ENCODE measurements at places on chromosomes 3 and 15.

DNA sequence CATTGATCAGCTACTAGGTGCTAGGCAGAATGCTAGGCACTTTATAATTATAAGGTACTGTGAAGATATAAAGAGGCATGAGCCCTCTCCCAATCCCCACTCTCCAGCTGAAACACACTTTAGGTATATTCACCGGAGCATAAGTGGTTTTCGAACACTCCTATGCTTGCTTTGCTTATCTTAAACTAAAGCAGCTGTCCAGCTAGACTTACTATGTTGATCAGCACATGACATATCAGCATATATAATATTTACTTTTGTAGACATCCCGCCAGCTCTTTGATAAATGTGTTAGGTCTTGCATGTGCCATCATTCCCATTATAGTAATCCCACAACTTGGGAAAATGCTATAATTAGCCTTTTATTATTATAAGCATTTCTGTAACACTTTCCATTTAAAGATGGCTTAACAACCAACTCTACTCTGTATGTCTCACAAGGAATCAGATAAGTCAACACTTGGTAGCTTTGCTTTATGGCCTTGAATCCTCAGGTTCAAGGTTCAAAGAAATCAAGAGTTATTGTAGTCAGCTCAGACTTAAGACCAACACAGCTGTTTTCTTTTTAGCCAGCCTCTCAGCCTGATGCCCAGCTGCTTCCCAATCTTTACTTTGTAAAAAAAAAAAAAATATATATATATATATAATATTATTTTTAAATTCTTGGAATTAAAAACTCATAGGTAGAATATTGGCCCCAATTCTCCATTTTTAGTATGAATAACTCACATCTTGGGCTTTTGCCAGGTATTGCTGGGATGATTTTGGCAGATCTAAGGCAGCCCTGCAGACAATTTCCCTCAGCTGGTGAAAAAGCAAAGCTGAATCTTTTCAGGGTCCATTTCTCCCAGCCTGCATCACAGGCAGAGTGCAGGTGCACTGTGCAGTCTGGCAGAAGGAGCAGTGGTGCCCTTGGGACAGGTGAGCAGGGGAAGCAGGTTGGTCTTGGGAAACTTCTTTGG lies 104.2 kb downstream of the THRB start:
- DNase-seq: no peak

- DNase-seq: no peak
Observed at GRCh38 chr15:31274496-31275330, 51.9 kb upstream of the KLF13 start.

GRCh38 chr15:63990454-63990853 lies 55.8 kb downstream of the DAPK2 start:
- DNase-seq: no peak

- DNase-seq: no peak
Observed at GRCh38 chr3:24523988-24524727, 29.5 kb upstream of the THRB start.

DNA sequence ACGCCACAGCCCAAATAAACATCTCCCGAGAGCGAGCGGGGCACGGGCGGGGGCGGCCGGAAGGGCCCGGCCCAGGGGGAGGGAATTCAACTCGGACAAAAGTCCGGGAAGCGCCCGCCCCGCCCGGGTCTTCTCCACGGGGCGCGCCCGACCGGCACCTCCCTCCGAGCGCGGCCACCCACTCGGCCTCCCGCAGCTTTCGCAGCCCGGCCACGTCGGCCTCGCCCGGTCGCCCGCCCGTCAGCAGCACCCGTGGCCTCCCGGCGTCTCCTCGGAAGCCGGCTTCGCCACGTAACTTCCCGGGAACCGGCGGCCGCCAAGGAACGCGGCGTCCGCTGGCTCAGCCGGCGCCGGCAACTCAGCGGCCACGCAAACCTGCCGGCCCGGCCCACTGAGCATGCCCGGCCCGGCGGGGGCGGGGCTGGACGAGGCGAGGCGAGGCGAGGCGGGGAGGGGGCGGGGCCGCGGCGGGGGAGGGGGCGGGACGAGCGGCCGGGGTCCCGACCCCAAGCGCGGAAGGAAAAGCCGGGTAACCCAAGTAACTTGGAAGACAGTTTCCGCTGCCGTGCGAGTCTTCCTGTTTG lies at the start of gene TJP1:
TSS of gene TJP1 (minus strand) at position 369 of the 584 bp plus-strand sequence. CDS start 440 bp downstream, outside the sequence.
- DNase-seq: no peak

DNA sequence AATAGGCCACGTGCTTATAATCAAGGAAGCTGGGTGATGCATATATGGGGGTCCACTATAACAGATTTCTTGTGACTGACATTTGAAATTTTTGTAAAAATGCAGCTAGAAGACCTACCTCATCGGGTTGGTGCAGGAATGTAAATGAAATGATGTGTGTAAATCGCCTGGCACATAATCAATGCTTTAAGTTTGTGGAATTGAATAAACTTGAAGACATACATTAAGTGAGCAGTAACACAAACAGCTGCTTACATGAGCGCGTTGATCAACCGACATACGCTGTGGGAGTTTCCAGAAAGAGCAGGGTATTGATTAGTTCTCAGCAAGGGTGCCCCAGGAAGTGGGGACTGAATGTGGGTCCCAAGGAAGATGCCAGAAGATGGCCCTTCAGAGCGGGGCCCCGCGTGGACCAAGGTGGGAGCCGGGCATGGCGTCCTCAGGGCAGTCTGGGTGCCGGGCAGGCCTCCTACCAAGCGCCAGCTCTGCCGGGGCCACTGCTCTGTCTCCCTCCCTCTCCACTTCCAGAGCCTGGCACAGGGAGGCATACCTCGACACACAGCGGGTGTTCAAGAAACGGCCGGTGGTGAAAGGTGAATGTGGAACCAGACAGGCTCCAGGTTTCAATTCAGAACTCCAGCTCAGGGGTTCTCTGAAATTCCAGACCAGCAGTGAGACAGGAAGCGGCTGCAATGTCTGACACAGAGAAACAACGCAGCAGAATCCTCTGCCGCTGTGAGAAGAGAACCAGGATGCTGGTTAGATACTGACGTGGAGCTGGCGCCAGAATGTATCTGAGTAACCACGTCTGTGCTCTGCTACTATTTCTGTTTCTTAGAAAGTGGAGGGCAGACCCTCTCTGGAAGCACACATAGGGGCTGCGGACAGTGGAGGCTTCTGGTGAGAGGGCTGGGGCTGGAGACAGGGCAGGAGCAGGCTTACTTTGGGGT lies 12.6 kb downstream of the BFSP2 start:
- DNase-seq: no peak

- DNase-seq: no peak
Observed at GRCh38 chr3:111392894-111393398, 149.1 kb upstream of the CD96 start.

- DNase-seq: no peak
Observed at GRCh38 chr3:67858492-67858891, 204.1 kb upstream of the SUCLG2 start.

GRCh38 chr3:176971613-176972174 lies 225.6 kb downstream of the TBL1XR1 start:
- DNase-seq: no peak

- DNase-seq: no peak
Observed at GRCh38 chr3:73098873-73099272, 37.4 kb downstream of the EBLN2 start.

GRCh38 chr15:98609144-98609852 lies 39.0 kb upstream of the IGF1R start:
- DNase-seq: no peak

DNA sequence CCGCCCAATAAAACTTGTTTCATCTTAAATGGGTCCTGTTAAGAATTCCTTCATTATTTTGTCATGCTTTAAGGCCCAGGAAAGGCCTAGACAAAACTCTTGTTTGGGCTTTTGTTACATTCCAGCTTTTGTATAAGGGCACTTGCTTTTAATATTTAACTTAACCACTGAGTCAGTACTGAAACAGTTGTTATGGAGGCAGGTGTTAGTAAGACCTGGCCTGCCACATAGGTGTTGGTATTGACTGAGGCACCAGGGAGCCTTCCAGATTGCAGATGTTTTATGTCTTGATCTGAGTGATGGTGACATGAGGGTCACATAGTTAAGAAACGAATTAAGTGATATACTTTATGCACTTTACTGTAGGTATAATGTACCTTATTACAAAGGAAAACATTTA lies 274.9 kb upstream of the TGFBR2 start:
- no peak for DNase-seq

DNA sequence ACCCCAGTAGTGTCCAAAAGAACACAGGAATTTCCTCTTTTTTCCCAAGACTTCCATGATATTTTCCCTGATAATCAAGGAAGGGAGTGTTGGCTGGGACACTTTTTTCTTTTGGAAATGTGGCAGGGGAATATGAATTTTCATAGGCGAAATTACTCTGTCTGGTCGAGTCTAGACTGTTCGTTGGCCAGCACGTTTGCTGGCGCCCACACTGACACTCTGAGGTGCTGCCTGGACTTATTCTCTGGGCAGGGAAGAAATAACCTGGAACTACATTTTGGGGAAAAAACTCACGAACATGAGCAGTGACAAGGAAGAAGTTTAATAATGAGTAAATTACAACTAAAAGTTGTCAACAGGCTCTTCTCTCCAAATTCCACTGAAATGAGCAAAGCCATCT lies 209.3 kb upstream of the CTDSPL start:
- DNase-seq: no peak

DNA sequence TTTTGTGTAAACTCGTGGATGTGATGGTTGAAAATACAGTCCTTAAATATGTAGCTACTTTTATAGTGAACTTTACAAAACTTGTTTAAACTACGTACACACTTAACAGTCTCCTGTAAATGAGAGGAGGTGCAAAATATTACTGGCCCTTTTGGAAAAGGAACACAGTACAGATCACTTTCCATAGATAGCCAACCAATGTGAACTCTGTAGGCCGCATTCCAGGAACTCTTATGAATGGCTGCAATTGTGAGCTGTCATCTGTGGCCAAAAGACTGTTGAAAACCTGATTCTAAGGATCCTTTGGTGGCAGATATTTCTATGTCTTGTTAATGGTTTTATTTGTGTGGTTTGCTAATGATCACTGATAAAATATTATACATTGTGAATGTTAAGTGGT lies 6.2 kb downstream of the TSC22D2 start:
- no peak for DNase-seq

DNA sequence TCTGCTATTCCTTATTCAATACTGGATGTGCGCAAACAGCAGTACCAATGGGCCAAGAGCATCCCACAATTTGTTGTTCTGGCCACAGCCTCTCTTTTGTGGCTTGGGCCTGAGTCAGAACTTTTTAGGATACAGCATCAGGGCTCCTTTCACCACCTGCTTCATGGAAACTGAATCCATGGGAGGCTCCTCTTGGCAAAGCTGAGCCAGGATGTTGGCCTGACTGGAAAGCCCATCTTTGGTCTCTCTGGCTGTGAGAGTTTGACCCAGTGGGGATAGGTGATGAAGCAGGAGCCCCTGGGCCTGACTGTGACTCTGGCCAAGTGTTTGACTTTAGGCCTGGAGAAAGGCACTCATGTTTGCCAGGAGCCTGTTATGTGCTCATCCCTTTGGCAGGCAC lies 27.6 kb downstream of the IL16 start:
- DNase-seq: no peak

DNA sequence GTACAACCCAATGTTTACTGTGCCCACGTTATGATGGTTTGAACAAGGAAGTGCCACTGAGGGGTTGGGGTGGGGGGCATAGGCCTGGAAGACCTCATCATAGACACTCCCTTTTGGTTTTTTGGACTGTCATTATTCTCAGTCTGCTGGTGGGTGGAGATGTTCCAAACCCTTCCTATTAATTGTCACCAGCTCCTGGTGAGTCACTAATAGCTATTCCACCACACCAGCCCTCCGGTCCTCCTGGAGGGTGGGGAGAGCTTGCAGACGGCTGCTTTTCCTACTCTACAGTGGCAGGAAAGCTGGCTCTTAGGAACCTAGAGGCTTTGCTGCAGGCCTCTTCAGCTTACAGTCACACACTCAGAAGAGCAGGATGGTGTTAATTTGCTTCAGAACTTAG lies 9.0 kb upstream of the COPG1 start:
- DNase-seq: no peak

GRCh38 chr3:60916546-60916945 lies 334.7 kb downstream of the FHIT start:
- DNase-seq: no peak

GRCh38 chr3:126261037-126261436 lies 80.7 kb upstream of the ALDH1L1 start:
- no peak for DNase-seq

- peak; percentile 71 for DNase-seq
Observed at GRCh38 chr15:90400759-90401314, 12.8 kb downstream of the IQGAP1 start.

DNA sequence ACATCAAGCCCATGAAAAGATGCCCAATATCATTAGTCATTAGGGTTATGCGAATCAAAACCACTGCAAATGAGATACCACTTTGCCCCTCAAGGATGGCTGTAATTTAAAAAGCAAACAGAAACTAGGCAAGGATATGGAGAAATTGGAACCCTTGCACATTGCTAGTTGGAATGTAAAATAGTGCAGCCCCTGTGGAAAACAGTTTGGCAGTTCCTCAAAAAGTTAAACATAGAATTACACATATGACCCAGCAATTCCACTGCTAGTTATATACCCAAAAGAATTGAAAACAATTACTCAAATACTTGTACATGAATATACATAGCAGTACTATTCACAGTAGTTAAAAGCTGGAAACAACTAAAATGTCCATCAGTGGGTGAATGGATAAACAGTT lies 186.8 kb upstream of the CGNL1 start:
- no peak for DNase-seq

GRCh38 chr15:72271895-72272212 lies 500 bp downstream of the PARP6 start:
- no peak for DNase-seq

DNA sequence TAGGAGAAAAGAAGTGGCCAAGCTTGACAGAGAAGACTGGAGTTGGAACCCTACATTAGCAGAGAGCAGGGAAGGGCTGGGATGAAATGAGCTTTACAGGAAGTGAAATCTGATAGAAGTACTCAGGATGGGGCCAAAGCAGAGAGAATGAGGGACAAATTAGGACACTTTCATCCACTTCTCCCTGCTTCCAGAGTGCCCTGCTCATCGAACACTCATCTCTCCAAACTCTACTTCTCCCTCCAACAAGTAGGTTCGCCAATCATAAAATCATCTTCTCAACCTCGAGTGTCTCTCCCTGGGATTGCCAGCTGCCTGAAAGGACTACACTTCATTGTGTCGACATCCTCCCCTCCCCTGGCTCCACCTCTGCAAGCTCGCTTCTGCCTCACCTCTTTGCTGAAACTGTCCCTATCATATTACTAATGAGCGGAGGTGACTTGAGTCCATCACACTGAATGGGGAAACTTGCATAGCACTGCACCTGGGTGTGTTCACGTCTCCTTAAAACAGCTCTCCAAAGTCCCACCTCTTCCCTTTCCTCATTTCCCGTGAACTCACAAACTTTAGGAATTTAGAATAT lies 365.8 kb downstream of the FOXP1 start:
- peak; percentile 88 for DNase-seq

GRCh38 chr3:155441506-155441905 lies 148.0 kb upstream of the STRIT1 start:
- DNase-seq: no peak

GRCh38 chr3:108150200-108150599 lies 59.4 kb upstream of the CD47 start:
- no peak for DNase-seq

- peak; percentile 19 for DNase-seq
Observed at GRCh38 chr3:168165390-168166269, 69.9 kb upstream of the GOLIM4 start.
